ENCODE measurements at places on chromosomes 6 and 20.

GRCh38 chr20:50438986-50439407 is 71.2 kb upstream of the PTPN1 start:
- DNase-seq: no peak

DNA sequence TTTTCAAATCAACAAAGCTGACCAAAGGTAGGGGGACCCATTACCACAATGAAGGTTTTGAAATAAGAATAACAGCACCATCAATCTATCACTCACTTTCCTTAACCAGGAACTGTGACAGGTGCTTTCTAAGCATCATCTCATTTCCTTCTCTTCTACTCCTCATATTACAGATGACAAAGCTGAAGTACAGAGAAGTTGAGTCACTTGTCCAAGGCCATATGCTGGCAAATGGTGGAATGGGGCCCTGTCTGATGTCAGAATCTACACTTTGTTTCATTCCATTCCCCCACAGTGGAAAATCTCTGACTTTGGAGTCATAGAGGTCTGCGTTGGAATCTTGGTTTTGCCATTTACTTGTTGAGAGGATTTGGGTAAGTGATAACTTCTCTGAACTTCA is 222.5 kb upstream of the LRFN2 start:
- DNase-seq: no peak

GRCh38 chr6:168147205-168147738 is 68.3 kb upstream of the FRMD1 start:
- DNase-seq: no peak

DNA sequence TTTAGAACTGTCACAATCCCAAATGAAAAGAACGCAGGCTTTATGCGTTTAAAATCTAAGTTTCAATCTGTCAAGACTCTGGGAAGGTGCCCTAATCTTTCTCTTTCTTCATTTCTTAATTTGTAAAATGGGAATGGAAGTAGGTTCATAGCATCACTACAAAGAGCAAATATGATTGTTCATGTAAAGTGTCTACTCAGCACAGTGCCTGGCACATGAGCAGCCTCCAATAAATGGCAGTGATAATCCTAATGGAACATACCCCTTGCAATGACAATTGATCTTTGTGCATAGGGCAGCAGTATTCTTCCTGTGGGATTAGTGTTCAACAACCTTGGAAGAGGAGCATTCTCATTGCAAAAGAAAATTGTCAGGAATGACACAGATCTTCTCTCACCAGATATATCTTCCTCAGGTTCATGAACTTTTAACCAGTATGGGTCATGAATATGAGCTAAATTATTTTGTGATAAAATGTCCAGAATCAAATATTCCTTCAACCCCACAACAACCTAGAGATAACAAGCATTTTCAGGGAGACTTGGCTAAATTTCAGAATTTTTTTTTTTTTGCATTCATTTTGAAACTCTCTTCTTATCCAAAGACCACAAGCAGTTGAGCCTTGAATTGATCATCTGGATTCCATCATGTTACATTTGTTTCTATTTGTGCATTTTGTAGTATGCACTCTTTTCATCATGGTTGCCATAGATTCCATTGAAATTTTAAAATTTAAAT is 149.1 kb downstream of the TBX18 start:
- DNase-seq: no peak

DNA sequence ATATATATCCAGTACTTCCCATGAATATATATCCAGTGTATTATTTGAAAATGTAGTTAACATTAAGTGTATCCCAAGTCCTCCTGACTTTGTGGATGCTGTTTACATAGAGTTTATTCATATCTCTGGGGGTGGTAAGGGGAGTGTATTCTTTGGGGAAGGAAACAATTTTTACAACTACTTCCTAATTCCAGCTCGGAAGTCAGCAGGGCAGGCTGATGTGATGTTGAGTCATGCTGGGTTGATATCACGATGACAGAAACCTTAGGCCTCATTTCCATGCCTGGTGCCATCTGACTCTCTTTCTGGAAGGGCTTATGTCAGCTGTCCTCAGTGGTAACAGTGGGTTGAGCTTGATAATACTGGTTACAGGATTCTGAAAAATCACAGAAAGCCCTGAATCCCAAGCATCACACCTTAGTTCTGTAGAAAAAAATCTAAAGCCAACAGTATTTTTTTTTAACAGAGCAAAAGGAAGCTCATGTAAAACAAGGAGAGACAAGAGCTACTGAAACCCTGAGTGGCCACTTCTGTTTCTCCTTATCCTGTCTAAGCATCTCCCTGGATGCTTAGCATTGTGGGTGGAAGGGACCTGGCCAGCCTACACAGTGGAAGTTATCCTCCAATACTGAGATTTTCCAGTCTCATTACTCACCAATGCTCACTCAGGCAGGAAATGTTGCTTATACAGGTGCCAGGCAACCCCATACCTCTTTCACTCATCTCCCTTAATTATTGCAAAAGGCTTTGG is 75.2 kb upstream of the IYD start:
- DNase-seq: peak; percentile 51

DNA sequence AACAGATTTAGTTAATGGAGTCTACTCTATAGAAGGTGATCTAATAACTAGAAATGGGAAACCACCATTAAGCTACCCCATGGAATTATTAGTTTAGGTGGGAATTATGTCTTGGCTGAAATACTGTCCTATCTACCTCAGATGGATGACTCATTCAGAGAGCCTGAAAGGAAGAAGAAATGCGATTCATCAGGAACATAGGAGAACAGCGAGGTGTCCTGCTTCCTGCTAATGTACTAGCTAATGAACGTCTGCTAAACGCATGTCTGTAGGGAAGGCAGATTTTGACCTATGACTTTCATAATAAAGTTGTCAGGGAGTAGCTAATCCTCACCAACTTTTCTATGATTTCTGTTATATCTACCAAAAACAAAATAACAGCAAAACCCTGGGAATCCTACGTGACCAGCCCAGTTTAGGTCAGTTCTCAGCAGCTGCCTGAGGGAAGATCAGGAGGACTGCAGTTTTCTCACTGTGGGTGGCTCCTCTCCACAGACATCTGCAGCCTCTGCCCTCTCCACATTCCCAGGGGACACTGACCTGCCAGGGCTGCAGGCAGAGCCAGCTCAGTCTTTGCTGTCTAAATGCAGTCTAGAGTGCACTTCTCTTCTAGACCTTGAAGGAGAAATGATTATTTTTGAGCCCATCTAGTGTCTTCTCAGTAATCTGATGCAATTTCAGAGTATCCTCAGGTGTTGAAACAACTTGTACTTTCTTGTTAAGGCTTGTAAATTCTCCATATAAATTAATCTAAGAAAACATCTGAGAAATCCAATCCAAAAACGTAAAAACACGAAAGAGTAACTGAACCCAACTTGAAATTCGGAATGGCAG is 18.1 kb upstream of the SFT2D1 start:
- DNase-seq: no peak

- DNase-seq: no peak
These were observed 29.3 kb downstream of the CDH4 start for GRCh38 chr20:61281286-61281795.

DNA sequence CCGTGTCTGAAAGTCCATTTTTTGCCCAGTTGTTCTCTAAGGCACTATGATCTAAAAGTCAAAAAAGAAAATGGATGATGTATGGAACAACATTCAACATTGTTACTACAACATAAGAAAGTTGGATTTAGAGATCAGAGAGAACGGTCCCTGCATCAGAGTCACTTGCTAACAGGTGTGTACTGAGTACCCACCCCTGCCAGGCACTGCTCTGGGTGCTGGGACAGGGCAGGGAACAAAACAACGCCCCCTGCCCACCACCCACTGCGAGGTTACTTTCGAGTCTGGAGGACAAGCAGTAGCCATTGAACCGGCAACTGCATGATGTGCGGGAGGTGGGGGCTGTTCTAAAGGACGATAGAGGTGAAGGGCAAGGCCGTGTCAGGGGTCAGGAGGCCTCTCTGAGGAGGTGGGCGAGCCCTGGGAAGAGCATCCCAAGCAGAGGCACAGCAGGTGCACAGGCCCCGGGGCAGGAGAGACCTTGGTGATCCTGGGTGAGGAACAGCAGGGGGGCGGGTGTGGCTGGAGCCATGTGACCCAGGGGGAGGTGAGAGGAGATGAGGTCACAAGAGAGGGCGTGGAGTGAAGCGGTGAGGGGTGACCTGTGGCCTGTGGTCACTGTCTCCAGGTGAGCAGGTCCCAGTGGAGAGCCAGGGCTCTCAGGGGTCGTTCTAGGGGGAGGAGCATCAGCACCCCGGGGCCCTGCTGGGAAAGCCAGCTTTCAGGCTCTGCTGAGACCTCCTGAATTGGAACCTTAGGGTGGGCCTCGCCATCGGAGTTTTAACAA is 197.5 kb upstream of the SULF2 start:
- no peak for DNase-seq

DNA sequence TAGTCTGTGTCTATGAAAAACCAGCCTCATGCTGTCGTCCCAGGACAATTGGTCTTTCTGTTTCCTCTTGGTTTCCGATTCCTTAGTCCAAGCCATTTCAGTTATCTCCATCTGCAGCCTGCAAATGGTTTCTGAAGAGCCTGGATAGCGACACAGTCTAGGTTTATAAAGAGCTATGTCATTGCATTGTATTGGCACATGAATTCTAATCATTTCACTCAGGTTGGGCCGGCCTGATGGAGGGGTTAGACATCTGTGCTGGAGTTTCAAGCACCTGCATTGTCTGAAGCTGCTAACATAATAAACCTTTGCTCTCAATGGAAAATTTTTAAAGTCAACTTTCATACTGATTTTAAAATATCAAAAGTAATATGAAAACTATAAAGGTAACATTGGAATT is 232.6 kb upstream of the MAP3K7 start:
- no peak for DNase-seq

DNA sequence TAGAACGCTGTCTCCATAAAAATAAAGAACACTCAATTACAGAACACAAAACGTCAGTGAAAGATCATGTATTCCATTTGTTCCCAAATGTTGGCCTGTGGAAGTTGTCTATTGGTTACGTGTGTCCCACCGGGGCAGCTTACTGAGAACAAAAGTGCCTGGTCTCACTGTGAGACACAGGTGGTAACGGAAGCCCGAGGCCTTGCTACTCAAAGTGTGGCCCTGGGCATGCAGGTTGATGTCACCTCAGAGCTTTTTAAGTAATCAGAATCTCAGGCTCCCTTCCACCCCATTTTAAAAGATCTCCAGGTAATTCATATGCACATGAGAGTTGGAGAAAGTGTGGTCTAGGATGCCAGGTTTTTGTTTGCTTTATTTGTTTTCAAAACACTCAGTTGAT is 422.5 kb upstream of the OPRM1 start:
- no peak for DNase-seq

- no peak for DNase-seq
These were observed 30.0 kb upstream of the IRF4 start for GRCh38 chr6:361411-362132.

GRCh38 chr20:34954904-34955230 is 739 bp downstream of the GSS start:
- DNase-seq: peak; percentile 44

- no peak for DNase-seq
These were observed 651 bp upstream of the CCND3 start for GRCh38 chr6:41942067-41942851.

DNA sequence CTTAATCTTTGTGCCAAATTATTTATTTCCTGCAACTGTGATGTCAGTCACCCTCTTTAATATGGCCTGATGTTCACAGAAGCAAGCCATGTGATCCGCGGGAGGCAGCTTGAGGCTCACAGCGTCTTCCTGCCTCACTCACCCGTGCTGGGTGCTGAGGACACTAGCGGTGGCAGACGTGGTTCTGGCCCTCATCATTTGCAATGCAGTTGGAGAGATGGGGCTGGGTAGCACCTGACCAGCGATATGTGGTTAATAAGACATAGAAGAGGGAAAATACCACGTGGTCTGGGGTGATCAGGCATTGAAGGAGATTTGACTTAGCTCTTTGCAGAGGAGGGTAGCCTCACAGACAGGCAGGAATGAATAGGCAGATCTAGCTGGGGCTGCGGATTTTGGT is 264.7 kb downstream of the TMEM242 start:
- no peak for DNase-seq

- DNase-seq: no peak
These were observed 206.8 kb upstream of the SOX4 start for GRCh38 chr6:21386744-21387143.

- DNase-seq: no peak
These were observed 148.8 kb upstream of the PROKR2 start for GRCh38 chr20:5465604-5465927.

DNA sequence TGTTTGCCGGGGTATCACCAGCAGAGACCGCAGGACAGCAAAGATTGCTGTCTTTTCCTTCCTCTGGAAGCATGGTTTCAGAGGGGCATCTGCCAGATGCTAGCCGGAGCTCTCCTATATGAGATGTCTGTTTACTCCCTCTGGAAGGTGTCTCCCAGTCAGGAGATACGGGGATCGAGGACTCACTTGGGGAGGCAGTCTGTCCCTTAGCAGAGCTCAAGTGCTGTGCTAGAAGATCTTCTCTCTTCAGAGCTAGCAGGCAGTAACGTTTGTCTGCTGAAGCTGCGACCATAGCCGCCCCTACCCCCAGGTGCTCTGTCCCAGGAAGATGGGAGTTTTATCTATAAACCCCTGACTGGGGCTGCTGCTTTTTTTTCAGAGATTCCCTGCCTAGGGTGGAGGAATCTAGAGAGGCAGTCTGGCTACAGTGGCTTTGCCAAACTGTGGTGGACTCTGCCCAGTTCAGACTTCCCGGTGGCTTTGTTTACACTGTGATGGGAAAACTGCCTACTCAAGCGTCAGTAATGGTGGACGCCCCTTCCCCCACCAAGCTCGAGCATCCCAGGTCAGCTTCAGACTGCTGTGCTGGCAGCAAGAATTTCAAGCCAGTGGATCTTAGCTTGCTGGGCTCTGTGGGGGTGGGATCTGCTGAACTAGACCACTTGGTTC is 133.0 kb upstream of the FLRT3 start:
- no peak for DNase-seq

- no peak for DNase-seq
These were observed 512.1 kb downstream of the QKI start for GRCh38 chr6:163926642-163927041.

- no peak for DNase-seq
These were observed 90.8 kb upstream of the TENT5A start for GRCh38 chr6:81843302-81843701.

All from COLO829 (cell line).